ENCODE measurements at places on chromosomes 11 and 22.

DNA sequence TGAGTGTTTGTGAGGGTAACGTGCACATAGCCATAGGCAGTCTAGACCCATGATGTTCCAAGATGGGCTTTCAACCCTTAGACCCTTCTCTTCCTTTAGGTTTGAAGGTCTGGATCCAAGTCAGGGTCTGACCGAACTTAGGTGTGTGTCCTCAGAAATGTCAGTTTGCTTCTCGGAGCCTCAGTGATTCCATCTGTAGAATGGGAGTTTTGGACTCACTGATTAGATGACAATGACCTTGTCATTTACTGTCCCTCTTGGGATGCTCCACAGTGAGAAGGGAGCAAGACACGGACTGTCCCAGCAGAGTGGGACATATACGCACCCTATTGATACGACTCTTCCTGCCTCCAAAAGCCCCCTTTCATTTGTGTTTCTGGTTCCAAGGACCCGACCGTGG, 37.7 kb downstream of the ANO1 start:
- DNase-seq, result no peak

GRCh38 chr11:103050351-103050750, 41.6 kb downstream of the DCUN1D5 start:
- no peak for DNase-seq

- DNase-seq, result no peak
Observed at GRCh38 chr11:67256477-67257135, 9.7 kb upstream of the GRK2 start.

GRCh38 chr11:105456950-105457349, 152.9 kb upstream of the GRIA4 start:
- DNase-seq, result no peak

DNA sequence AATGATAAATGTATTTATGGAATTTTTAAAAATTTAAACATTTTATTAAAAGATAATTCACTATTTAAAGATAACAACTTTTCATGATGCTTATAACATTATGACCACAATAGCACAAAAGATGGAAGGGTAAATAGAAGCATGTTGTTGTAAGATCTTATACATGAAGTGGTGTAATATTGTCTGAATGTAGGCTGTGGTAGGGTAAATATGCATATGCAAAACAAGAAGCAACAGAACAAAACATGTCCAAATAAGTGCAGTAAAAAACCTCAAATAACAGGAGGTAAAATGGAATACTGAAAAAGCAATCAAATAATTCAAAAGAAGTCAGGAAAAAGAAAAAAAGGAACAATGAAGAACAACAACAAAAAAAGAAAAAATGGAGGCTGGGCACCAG, 56.0 kb downstream of the ADM start:
- no peak for DNase-seq

GRCh38 chr11:19766206-19766605, 53.6 kb downstream of the NAV2 start:
- DNase-seq, result no peak

- no peak for DNase-seq
Observed at GRCh38 chr22:31329453-31330215, 16.5 kb downstream of the PATZ1 start.

GRCh38 chr11:118608360-118609227, 1.2 kb downstream of the PHLDB1 start:
- no peak for DNase-seq

- DNase-seq, result no peak
Observed at GRCh38 chr11:35272391-35272902, 133.5 kb downstream of the CD44 start.

DNA sequence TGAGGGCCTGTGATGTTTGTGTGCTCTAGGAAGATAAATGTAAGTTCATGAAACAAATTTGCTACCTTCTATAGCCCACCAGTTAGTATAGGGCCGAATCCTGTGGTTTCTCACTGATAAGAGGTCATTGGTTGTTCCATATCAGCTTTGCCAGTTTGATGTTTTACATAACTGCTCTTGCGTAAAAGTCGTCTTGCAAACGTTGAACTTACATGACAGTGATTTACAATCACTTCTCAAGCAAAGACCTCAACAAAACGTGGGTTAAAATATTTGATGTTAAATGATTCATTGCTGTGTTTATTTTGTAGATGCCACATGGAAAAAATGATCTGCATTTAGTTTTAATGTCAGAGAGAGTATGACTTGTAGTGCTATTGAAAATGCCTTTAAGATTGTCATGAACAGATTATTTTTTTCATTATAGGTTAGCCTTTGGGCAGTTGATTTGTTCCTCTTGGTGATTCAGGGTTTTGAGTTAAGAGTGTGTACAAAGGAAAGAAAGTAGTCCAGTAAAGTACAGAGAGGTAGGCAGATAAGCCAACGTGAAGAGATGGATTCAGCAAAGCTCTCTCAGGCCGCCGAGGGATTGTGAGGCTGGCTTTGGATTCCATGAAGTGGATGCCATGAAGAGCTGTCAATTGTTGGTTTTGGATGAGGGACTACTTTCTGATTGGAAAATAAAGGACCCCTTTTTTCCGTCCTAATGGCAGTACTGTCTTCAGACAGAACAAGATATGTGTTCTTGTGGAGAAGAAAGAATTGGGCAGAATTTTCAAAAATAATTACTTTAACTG, 2.6 kb downstream of the EWSR1 start:
- no peak for DNase-seq

DNA sequence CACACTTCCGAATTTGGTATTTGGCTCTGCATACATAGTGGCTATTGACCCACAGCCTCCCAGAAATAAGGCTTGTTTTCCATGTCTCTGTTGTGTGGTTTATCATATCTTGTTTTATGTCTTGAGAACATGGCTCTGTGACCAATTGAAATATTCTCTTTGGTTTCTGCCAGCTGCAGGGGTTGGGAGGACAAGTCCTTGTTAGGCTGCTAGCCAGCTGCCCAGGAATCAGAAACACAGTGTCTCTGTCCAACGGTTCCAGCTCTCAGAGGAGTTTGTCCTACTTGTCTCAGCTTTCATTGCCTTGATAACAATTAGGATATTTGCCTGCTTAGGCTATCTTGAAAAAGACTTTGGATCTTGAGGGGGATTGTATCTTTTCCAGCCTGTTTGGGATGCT, 6.0 kb upstream of the SLC7A4 start:
- no peak for DNase-seq

DNA sequence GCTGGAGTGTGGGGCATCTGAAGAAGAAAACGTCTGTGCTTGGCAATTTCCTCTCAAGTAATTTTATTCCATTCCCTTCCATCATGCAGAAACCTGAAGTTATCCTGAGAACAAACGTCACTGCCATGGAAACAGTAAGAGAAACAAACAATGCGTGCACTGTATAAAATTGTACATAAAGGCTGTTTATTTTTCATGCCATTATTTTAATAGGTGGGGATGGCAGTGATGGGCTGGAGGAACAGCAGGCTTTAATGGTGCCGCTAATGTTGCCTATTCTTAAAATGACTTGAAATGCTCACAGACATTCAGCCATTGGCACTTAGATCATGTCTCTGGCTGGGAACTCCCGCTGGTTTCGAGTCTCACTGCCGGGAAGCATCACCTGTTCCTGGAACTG, 7.5 kb upstream of the SEZ6L start:
- DNase-seq, result no peak

DNA sequence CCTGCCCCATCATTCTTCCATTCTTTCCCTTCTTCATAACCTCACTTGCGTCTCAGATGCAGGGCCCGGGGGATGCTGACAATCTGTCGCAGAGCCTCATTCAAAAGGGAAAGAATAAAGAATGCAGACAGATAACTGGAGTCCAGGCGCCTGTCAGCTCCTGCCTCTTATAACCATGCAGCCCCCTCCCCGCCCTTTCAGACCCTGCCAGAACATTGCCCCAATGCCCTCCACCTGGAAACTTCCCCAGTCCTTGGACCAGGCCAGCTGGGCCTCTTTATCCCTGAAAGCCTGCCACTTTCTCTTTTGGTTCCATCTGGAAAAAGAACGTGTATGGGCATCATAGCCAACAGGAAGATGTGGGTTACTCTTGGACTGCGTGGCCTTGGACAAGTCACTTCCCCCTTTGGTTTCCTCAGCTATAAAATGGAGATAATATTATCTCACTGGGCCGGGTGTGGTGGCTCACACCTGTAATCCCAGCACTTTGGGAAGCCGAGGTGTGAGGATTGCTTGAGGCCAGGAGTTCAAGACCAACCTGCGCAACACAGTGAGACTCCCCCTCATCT, 2.1 kb upstream of the TCF20 start:
- DNase-seq, result no peak

- DNase-seq, result no peak
Observed at GRCh38 chr11:8234425-8234821, 29.3 kb downstream of the LMO1 start.

Data from esophagus squamous epithelium (tissue), 5 donors.